Umbilical cord (tissue), 2 donors: ENCODE measurements at places on chromosomes 1 and 21.

GRCh38 chr21:23488245-23488644 lies 2119.0 kb downstream of the MRPL39 start:
- no peak for DNase-seq

GRCh38 chr1:214220891-214221290 lies 60.1 kb upstream of the SMYD2 start:
- DNase-seq: no peak

DNA sequence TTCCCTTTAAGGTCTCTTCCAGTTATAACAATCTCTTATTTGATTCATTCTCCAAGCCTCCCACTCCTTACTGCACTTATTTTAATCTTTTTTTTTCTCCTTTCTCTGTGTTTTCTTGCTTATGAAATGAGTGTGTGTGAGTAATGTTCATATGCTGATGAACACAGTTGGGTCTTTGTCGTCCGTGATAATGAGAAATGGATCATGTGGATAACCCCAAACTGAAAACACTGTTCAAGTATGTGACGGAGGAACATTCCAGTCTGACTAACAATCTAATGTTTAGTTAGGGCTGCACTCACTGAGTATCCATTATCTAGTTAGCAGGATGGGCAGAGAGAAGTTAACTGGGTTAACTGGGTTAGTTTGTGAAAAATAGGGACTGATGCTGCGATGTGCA lies 253.1 kb upstream of the DUSP10 start:
- no peak for DNase-seq

DNA sequence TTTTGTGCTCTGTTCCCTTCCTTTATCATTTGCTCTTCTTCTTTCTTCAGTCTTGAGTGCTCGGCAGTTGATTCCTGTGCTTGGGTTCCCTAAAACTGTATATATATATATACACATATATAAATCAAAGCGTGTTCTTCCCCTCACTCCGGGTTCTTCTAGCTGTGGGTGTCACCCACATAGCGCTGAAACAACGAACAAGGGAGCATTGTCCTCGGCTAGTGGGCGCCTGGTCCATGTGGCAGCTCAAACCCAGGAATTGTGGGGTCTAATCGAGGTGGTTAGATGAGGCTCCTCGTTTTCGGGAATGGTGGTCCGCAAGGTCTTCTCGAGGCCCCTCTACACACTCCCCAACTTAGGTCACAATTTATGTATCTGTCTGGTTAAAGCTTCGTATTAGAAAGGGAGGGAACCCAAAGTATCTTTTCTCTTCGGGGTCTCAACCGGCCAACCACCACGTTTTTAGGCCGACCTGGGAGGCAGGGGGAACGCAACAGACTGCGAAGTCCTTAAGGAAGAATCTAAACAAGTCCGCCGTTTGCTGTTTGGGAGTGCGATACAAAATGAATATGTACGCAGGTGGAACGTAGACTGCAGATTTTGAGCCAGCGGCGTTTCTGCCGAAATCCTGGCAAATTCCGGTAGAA lies 504 bp upstream of the SDHC start:
- DNase-seq: no peak

DNA sequence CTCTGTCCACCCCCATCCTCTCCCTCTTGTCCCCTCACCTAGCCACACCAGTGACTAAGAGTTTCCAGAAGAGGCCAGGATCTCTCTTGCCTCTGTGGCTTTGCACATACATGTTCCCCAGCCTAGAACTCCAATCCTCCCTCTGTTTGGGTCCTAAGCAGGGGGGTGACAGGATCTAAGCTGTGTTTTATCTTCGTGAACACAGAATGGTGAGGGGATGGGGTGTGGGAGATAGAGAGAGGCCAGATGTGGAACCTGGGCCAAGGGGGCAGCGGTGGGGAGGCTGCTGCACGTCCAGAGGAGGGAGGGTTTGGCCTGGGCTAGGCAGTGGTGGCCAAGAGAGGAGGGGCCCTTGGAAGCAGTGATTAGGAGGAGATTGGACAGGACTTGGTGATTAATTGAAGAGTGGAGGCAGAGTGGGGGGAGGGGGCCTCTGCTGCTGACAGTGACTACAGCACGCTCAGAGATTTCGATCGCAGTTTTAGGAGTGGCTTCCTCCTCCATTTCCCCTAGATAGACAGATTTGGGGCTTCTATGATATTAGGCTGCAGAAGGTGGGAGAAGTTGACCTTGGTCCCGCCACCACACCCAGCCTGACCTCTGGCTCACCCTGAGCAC lies 17.1 kb upstream of the ADGRB2 start:
- peak; percentile 82 for DNase-seq

DNA sequence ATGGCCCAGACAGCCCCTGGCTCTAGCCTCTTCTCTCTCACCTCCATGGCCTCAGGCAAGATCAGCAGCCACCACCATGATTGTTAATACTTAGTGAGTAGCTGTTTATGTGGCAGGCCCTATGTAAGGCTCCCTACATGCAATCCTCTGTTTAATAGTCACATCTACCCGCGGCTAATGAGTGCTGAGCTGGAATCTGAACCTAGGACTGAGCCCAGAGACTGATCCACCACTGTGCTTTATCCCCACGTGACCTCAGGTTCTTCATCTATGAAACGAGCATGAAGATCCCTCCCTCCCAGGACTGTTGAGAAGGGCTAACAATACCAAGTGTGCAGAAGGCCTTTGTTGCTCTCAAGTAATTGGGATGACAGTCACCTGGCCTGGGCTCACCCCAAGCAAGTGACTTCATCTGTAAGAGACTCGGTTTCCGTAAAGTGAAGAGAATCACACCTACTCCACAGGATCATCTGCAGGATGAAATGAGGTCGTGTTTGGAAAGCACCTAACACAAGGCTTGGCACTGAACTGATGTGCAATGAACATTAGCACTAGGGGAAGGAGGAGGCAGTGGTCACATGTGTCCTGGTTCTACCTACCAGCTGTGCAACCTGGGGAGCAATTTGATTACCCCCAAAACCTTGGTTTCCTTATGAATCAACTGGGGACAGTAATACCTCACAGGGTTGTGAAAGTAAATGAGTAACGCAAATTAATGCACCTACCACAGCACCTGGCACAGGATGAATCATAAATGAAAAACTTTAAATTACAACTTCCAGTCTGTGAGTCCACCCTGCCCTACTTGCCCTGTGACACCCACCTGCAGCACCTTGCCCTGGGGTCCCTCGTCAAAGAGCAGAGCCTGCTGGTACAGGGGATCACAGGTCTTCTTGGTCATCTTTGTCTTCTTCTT lies 37.2 kb downstream of the RIMS3 start:
- DNase-seq: no peak

GRCh38 chr1:147622731-147623130 lies 47.6 kb downstream of the ACP6 start:
- no peak for DNase-seq

DNA sequence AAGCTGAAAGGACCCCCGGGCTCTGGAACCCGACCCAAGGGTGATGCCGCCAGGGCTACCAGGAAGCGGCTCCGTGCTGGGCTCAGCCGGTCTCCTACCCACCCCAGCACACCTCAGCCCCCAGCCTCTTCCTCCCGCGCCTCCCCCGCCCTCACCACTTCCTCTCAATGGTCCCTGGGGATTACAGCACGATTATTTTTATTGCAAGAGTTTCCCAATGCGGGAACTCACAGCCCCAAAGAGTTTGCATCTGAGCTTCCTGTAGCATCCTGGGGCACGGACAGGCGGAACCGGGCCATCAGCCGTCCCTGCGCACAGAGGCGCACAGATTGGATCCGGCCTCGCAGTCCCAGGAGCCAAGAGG lies 8.7 kb upstream of the SLX9 start:
- no peak for DNase-seq

DNA sequence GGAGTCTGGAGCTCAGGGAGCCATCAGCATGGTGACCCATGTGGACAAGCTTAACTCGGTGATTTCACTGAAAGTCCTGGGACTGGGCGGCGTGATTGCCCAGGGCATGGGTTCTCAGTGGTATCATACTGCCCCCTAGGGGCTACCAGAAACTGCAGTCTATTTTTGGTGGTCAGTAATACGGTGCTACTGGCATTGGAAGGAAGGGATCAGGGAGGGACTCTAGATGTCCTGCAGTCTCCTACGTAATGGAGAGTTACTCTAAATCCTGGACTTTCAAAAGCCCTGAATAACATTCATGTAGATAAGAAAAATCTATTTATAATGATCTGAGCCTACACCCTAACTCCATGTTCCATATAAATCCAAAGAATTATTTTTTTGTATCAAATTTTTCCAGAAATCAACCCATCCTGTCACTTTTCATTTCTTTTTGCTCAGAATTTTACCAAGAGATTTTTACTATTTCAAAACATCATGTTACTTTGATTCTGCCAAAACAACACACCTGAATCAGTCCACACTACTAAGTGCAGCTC lies 37.3 kb downstream of the PABPC4 start:
- DNase-seq: peak; percentile 66
